Mesenteric fat pad (tissue), 1 donor: ENCODE measurements at places on chromosomes 13 and 19.

- no peak for DNase-seq
Measured at GRCh38 chr13:86960876-86961275, 710.3 kb upstream of the SLITRK5 start.

DNA sequence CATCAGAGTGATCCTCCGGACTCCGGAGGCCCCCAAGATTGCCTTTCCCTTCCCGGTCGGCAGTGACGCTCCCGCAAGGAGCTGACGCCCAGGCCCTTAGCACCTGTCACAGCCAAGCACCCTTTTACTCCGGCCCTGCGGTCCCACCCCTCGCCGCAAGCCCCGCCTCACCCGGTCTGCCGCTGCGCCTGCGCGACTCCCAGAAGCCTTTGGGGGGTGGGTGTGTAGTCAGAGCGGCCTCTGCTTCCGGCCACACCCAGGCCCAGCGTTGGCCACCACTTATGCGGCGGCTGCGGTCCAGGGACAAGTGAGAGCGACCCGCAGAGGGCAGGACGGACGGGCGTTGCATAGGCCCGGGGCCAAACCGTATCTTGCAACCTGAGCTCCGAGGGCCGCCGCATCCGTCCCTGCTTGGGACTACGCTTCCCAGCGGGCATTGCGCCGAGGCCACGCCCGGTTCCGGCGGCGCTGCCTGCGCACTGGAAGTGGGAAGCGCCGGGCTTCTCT lies 441 bp upstream of the ZFP28 start:
- DNase-seq: peak; percentile 94

DNA sequence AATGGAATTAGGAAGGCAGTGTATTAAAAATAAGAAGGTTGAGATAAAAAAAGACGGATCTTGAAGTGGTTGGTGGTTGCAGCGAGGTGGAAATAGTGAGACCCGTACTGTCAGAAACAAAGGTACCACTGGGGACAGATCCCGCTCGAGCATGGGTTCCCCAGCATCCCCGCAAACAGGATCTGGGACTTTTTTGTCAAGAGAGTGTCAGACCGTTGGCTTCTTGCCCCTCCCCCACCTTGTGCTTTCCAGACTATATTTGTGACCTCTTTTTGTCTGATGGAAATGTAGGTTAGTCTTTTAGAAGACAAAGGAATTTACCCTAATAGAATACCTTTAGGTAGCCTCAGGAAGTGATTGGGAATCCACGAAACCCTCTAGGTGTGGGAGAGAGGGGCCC lies 4.2 kb downstream of the GATAD2A start:
- no peak for DNase-seq

- DNase-seq: no peak
Measured at GRCh38 chr19:5138606-5139582, 170.0 kb downstream of the KDM4B start.

DNA sequence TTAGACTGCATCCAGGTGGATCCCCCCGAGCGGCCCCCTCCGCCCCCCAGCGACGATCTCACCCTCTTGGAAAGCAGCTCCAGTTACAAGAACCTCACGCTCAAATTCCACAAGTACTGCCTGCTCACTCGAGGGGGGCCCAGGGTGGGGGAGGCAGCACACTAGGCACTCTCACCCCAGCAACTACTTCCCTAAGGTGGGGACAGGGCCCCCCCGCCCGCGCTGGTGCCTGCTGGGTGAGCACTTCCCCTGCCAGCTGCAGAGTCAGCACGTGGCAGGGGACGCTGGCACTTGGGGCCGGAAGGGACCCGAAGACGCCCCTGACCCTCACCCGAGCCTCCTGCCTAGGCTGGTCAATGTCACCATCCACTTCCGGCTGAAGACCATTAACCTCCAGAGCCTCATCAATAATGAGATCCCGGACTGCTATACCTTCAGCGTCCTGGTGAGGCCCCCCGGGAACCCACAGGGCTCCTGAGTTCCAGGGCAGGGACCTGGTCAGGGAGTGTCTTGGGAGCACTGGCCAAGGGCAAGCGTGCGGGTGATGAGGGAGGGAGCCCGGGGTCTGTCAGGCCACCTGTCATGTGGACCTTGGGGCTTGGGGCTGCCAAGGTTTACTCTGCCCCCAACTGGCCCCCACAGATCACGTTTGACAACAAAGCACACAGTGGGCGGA lies 5.2 kb downstream of the MCOLN1 start:
- no peak for DNase-seq

GRCh38 chr19:50922317-50922853 lies 11.2 kb upstream of the KLK4 start:
- no peak for DNase-seq

DNA sequence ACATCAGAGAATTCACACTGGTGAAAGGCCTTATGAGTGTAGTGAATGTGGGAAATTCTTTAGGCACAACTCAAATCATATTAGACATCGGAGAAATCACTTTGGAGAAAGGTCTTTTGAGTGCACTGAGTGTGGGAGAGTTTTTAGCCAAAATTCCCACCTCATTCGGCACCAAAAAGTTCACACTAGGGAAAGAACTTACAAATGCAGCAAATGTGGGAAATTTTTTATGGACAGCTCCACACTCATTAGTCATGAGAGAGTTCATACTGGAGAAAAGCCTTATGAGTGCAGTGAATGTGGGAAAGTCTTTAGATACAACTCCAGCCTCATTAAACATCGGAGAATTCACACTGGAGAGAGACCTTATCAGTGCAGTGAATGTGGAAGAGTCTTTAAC lies 10.1 kb downstream of the ZNF17 start:
- DNase-seq: no peak

DNA sequence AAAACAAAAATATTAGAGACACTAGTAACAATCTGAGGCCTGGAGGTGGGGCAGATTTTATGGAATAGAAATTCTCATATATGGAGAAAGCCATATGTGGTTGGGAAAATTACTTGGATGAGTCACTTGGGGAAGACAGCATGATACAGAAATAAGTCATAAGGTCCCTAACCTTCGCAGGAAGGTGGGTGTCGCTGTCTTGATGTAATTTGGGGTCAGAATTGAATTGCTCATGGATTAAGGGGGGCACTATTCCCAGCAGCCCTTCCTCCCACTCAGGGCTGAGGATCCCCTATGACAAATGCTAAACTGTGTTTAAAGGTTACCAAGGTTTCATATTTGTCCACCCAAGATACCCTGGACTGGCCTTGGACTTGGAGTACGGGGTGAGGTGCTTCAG lies 5.0 kb downstream of the RDH8 start:
- DNase-seq: no peak

GRCh38 chr13:97967948-97968347 lies 14.5 kb downstream of the IPO5 start:
- no peak for DNase-seq

GRCh38 chr13:50991579-50992521 lies 82.3 kb downstream of the RNASEH2B start:
- no peak for DNase-seq

- DNase-seq: no peak
Measured at GRCh38 chr19:2223391-2223790, 12.7 kb downstream of the PLEKHJ1 start.

DNA sequence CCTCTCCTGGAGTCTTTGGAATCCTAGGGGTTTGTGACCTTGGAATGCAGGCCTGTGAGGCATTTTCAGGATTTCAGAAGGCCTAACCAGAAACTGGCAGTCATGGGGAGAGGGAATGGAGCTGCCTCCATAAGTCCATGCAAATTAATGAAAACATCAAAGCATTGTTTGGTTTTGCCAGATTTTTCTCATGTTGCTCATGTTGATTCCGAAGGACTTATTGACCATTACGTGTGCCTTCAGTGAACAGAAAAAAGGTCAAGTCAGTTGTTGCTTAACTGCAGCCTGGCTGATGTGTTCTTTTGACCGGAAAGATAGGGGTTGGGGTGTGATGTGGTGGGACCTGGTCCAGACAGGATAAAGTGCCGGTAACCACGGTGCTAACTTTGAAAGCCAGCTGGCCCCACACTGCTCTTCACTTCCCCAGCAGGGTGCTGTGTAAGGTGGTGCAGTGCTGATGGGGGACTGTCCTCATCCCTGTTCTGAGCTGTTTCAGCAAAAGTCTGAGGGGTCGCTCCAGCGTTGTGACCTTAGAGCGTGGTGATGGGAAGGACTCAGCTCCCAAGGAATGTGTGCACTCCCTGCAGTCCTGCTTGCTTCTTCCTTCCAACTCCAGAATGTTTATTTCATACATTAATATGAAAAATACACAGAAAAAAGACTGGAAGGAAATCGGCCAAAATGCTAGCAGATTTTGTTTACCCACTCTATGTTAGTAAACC lies 3.5 kb downstream of the RNF113B start:
- DNase-seq: no peak

DNA sequence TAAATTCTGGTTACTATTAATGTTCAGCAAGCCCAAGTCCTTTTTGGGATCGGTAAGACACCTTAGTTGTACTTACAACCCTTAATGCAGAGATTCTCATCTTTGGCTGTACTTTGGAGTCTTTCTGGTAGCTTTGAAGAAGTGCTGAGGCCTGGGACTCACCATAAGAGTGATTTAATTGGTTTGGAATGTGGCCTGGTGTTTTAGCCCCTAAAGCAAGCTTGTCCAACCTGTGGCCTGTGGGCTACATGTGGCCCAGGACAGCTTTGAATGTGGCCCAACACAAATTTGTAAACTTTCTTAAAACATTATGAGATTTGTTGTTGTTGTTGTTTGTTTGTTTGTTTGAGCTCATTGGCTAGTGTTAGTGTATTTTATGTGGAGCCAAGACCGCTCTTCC lies 215.3 kb downstream of the ZIC5 start:
- no peak for DNase-seq

DNA sequence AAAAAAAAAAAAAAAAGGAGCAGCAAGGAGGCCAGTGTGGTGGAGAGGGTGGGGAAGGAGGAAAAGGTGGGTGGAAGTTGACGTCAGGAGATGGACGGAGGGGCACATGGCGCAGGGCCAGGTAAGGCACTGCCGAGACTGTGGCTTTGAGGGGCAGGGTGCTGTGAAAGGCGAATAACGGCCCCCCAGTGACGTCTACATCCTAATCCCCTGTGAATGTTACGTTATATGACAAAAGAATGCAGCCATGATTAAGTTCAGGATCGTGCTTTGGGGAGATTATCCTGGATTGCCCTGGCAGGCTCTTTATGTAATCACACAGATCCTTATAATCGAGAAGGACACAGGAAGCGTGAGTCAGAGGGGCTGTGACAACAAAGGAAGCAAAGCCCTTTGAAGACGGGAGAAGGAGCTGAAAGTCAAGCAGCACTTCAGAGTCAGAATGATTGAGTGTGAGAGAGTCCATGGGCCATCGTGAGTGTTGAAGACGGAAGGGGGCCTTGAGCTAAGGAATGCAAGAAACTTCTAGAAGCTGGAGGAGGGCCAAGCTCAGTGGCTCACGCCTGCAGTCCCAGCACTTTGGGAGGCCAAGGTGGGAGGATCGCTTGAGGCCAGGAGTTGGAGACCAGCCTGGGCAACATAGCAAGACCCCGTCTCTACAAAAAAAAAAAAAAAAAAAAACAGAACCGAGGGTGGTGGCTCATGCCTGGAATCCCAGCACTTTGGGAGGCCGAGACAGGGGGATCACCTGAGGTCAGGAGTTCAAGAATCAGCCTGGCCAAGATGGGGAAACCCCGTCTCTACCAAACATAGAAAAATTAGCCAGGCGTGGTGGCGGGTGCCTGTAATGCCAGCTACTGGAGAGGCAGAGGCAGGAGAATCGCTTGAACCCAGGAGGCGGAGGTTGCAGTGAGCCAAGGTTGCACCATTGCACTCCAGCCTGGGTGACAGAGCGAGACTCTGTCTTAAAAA lies 13.8 kb upstream of the CEACAM16 start:
- DNase-seq: no peak

- DNase-seq: no peak
Measured at GRCh38 chr13:77372275-77372674, 45.4 kb upstream of the MYCBP2 start.
